ENCODE measurements at places on chromosomes 2 and 18.

DNA sequence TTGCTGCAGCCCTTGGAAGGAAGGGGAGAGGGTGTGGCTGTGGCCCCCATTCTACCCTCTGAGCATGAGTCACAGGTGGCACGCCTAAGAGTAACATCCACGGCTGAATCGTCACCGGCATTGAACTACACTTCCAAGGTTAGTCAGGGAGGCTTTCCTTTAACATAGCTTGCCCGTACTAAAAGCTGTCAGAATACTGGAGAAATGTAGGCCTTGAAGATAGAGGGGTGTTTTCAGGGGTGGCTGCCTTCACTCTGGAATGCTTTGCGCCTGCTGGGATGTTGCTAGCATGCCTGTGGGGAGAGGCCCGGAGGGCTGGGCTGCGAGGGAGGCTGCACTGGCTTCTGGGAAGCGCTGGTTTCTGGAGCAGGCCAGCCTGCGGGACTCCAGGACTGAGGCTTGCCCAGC, 333.7 kb downstream of the AGAP1 start:
- DNase-seq: no peak

DNA sequence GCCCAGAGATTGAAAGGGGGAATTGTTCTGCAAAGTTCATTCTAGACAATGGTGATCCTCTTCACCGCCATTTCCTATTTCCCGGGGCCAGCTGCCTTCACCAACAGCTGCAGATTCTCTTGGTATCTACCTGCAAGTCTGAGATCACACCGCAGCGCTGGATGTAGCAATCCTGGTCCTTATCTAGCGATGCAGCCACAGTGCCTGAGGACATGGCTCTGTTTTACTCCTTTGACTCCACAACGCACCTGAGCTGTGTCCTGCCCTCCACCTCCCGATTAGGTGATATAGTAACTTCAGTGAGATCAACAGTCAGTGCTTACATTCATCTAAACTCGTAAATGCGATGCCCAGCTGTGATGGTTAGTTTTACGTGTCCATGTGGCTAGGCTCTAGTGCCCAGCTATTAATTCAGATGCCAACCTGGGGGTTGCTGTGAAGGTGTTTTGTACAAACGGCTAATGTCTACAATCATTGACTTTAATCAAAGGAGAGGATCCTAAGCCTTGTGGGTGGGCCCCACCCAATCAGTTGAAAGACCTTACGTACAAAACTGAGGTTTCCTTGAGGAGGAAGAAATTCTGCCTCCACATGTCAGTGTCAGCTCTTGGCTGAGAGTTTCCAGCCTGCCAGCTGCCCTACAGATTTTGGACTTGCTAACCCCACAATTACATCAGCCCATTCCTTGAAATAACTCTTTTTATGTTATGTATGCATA, 189.8 kb downstream of the SH3BP4 start:
- no peak for DNase-seq

GRCh38 chr2:72612614-72613160, 213.1 kb downstream of the EXOC6B start:
- DNase-seq: no peak

- no peak for DNase-seq
Observed at GRCh38 chr2:127563458-127564428, 28.3 kb downstream of the MYO7B start.

GRCh38 chr2:65033178-65033577, 23.0 kb upstream of the CEP68 start:
- DNase-seq: no peak

- DNase-seq: no peak
Observed at GRCh38 chr18:36152781-36153180, 23.1 kb downstream of the ELP2 start.

DNA sequence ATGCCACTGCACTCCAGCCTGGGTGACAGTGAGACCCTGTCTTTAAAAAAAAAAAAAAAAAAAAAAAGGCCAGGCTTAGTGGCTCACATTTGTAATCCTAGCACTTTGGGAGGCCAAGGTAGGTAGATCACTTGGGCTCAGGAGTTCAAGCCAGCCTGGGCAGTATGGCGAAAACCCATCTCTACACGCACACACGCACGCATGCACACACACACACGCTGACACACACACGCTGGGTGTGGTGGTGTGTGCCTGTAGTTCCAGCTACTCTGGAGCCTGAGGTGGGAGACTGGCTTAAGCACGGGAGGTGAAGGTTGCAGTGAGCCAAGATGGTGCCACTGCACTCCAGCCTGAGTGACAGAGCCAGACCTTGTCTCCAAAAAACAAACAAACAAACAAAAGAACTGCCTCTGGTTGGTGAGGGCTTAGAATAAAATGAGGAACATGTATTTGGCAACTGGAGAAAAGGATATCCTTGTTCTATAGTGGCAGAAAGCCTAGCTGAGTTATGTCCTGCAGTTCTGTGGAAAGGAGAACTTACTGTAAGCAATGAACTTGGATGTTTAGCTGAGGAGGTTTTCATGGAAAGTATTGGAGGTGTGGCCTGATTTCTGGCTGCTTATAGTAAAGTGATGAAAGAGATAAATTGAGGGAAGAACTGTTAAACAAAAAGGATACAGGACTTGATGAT, 34.0 kb downstream of the HAT1 start:
- DNase-seq: no peak

- no peak for DNase-seq
Observed at GRCh38 chr2:218325566-218326160, 31.0 kb upstream of the CATIP start.

- DNase-seq: no peak
Observed at GRCh38 chr2:43707255-43708015, 31.2 kb upstream of the C1GALT1C1L start.

DNA sequence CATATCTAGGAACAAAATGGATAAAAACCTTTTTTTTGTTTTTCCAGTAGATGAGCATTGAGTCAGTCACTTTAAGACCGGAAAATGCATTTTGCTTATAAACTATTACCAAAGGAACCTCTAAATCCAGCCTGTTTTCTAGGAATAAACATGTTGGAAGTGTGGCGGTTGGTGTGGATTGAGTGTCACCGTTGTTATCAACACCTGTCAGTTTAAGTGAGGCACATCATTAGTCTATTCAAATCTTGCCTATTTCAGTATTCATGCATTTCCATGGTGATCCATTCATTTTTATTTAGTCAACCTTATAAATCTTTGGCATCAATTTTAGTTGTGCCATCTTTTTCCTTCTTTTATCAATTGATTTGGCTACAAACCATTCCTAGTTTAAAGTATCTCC, 3.3 kb downstream of the KLHL29 start:
- DNase-seq: no peak

DNA sequence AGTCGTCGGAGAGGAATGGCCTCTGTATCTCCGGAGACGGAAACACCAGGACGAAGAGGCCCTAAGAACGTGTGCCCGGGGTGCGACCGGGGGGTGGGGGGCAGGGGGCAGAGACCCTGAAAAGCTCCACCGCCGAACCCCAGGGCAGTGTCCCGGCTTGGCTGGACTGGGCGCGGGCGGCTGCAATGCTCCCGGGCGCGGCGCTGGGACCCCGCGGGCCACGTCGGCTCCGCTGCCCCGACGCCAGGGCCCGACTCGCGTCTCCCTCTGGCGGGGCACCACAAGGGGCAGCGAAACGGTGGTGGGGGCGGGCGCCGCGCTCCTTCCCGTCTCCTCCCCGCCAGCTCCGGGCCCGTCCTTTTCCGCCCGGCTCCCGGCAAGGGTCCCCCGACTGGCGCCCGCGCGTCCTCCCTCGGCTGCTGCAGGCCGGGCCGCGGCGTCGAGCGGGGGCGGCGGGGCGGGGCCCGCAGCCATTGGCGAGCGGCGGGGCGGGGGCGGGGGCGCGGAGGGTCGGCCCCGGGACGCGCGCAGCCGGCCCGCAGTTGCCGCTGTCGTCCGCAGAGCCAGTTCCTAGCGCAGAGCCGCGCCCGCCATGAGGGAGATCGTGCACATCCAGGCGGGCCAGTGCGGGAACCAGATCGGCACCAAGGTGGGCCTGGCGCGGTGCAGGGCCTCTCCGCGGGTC, at the start of gene TUBB6:
Gene TUBB6 (plus strand): TSS at position 541 of the 685 bp plus-strand sequence. CDS start 52 bp downstream, at position 593.
- DNase-seq: no peak
